ENCODE measurements at places on chromosomes 5 and 9.

DNA sequence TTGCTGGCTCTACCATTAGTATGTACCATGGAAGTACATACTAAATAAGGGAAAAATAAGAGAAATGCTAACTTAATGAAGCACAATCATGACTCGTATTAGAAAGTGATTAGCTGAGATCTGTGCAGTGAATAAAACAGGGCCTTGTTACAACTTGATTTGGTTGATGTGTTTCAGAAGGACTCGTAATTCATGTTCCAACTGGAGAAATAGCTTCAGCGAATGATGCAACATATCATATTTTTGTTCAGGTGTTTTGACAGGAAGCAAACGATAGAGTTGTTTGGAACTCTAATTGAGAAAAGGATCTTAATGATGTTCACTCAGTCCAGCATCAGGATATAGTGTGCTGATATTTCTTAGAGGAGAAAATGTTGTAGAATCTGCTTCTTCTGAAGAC, 474.6 kb upstream of the WWC1 start:
- DNase-seq = no peak

DNA sequence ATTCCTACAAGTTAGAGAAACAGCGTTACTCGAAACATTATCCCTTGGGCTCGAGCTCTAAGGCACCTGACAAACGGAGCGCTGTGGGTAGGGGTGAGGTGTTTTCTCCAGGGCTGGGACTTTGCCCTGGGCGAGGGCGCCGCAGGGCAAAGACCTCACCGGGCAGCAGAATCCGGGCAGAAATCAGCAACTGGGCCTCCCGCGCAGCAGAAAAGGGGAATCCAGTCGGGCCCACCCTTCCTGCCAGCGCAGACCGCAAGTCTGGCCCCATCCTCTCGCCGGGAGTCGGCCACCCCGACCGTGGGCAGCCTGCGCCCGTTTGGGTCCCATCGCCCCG, 430 bp upstream of the MSH3 start:
- peak; percentile 7 for DNase-seq

GRCh38 chr5:61666064-61666621, 334.1 kb downstream of the ZSWIM6 start:
- DNase-seq = peak; percentile 67

DNA sequence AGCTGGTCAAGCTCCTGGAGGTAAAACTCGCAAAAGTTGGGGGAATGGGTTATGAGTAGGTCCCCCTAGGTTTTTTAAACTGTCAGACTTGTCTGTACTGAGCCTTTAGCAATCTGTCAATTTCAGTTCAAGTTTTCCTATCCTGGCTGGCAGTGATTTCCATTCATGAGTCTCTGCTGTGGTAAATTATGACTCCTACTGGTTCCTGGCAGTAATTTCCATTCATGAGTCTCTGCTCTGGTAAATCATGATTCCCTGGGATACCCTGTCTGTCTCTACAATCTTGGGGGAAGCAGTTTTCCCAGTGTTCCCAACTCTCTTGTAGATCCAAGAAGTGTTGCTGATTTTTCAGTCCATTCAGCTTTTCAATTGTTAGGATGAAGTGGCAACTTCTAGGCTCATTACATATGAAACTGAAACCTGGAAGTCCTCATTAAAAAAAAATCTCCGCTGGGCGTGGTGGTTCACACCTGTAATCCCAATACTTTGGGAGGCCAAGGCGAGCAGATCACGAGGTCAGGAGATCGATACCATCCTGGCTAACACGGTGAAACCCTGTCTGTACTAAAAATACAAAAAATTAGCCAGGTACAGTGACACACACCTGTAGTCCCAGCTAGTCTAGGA, 91.3 kb upstream of the GPBP1 start:
- peak; percentile 11 for DNase-seq

DNA sequence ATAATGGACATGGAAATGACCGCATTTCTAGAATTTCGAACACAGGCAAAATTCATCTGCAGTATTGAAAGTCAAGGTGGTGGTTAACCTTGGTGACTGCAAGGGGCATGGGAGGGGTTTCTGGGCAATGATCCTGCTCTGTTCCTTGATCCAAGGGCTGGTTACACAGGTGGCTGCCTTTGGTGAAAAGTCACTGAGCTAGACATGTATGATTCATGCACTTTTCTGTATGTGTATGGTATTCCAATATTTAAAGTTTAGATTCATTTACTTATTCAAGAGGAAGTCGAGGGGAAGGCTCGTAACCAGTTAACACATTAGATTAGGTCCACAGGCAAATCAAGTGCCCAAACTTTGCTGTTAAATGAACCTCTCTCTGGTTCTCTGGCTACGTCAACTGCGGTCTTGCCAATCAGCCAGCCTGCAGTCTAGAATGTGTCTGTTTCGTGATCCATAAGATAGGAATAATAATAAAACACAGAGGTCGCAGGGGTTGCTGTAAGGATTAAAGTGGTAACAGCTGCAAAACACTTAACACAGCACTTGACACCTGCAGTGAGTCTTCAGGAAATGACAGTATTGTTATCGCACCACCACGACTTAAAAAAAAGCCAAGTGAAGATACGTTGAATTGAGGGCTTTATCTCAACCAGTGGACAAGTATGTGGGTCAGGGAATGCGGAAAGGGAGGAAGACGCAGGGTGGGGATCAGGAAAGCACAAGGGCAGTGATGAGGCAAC, 92.5 kb downstream of the TLE1 start:
- no peak for DNase-seq

- DNase-seq = no peak
Observed at GRCh38 chr9:70044490-70045307, 1.1 kb downstream of the MAMDC2 start.

GRCh38 chr5:124847907-124848306, 101.5 kb upstream of the ZNF608 start:
- DNase-seq = no peak

GRCh38 chr5:80976985-80977384, 16.8 kb downstream of the RASGRF2 start:
- DNase-seq = no peak
